ENCODE measurements at places on chromosomes 13 and 19.

- peak; percentile 56 for DNase-seq
Measured at GRCh38 chr13:78046331-78046730, 127.7 kb upstream of the EDNRB start.

DNA sequence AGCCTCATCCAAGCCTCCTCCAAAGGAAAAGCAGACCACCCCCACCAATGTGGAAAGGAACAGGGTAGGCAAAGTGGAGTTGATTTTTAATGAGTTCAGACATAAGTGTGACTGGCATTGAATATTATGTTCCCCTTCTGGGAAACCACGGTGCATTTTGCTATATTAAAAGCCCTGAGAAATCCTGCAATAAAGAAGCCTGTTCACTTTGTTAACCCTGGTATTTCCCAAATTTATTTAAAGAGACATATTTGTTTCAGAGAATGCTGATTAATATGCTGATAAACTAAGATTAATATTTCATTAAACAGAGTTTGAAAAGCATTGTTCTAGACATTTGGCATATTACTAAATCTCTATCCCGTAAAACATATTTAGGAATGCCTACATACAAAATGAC lies 151.4 kb downstream of the FGF14 start:
- no peak for DNase-seq

DNA sequence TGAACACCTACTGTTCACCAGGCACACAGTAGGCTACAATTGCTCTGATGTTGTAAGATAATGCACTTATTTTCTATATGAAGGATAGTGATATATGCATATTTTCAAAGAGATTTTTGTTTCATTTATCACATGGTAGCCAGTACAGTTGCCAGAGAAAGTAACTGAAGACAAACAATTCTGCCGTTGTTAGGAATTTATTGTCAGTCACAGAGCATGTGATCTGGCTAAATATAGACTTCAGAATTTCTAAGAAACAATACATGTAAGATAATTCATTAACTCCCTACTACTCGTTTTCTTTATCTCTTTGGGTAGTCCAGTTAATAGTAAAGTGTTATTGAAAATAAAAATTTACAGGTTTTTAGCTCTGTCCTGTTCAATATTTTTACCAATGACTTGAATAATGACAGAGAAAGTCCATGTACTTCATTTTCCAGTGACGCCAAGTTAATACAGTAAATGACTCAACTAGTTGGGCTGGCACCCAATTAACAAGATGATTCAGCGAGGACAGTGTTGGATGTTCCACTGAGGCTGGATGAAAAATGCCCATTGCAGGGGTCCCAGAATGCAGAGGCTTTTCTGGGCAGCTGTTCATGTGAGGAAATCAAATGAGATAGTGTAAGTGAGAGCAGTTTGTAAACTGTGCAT lies 35.6 kb downstream of the GJA3 start:
- no peak for DNase-seq

GRCh38 chr19:44648631-44649251 lies 5.0 kb downstream of the PVR start:
- no peak for DNase-seq

- no peak for DNase-seq
Measured at GRCh38 chr19:58575183-58576041, 2.3 kb upstream of the MZF1 start.
